Osteocyte (in vitro differentiated cells): ENCODE measurements at places on chromosomes 11 and 22.

DNA sequence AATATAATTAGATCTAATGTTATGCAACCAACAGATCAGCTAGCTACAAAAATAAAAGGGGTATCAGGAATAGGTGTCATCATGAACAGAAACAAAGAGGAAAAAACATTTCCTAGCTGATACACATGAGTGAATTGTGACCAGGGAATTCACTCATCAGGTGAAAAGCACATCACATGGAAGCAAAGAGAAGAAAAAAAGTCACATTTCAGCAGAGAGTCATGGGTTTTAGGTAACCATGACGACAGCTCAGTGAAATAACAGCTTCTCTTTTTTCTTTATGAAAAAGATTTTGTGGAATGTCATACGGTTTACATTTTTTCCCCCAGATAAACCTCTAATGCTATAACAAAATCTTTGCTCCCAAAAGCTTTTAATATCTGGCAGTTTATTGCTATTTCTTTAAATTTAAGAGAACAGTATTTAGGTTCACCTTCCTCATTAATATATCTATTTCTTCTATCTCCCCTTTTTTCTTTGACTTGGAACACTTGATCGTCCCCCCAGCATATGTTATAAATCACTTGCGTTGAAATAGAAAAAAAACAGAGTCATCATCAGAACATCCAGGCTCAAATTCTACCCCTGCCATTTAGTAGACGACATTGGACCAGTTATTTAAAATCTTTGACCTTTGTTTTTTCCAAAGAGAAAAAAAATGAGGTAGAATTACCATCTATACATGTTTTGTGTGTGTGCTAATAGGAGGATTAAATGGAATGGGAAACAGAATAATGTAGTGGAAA, 5.3 kb downstream of the TYR start:
- no peak for DNase-seq

DNA sequence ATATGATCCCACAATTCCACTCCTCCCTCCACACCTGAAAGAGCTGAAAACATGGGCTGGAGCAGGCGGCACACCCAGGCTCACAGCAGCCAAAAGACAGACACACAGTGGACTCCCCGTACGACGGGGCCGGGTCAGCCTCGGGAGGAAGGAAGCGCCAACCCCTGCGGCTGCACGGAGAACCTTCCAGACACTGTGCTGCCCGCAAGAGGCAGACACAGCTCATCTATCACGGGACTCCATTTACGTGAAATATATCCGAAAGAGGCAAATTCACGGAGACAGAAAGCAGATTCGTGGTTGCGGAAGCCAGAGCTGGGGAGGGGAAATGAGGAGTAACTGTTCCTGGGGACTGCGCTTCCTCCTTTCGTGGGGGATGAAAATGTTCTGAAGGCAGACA, 165.0 kb downstream of the BRD1 start:
- DNase-seq = no peak

DNA sequence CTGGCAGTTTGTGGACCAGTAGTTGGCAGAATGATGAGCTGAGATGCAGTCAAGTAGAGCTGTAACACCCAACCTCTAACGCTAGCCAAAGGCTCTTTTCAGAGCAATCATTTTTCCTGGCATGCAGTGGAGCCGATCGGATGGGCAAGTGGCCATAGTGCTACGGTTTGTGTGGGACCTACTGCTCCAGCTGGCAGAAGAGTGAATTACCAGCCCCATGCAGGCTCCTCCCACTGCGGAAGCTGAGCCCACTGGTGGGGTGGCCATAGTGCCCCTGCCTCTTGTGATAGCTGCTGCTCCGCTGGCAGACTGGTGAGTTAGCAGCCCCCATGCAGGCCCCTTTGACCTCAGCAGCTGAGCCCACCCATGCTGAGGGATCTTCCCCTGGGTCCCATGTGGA, 27.0 kb upstream of the SC5D start:
- DNase-seq = no peak

GRCh38 chr11:96664110-96664509, 274.3 kb downstream of the JRKL start:
- no peak for DNase-seq

DNA sequence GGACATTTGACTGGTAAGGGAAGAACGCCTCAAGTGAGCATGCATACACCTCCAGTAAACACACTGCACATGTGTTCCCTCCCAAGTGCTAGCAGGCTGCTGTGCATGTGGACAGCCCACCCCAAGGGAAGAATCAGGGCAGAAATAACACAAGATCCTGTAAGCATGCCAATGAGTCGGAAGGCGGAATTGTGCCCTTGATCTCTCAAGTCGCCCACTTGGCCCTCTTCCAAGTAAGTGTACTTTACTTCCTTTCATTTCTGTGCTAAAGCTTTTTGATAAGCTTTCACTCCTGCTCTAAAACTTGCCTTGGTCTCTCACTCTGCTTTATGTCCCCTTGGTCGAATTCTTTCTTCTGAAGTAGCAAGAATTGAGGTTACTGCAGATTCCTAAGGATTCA, 139.6 kb downstream of the TRPC6 start:
- DNase-seq = no peak

- no peak for DNase-seq
Observed at GRCh38 chr22:49190816-49191505, 636.7 kb downstream of the BRD1 start.

- DNase-seq = peak; percentile 65
Observed at GRCh38 chr11:7657306-7658025, 15.8 kb downstream of the CYB5R2 start.

GRCh38 chr22:39144101-39144767, 8.2 kb downstream of the CBX7 start:
- peak; percentile 81 for DNase-seq

- DNase-seq = no peak
Observed at GRCh38 chr11:69500285-69501120, 19.0 kb downstream of the LINC01488 start.

DNA sequence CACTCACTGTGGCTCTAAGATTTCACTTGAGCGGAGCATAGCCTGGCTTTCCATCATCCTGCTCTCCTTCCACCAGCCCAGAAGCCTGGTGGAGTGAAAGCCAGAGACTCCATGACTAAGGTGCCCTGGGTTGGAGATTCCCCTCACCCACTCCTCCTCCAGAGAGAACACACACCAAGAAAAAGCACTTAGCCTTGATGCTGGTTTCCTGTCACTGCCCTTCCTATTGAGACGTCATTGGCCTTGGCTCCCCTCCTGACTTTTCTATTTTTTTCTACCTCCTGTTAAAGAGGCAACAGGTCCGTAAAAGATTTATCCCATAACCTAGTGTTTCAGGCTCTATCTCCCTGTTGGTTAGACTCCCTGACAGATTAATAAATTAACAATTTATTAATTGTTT, 38.5 kb upstream of the APLNR start:
- DNase-seq = no peak

DNA sequence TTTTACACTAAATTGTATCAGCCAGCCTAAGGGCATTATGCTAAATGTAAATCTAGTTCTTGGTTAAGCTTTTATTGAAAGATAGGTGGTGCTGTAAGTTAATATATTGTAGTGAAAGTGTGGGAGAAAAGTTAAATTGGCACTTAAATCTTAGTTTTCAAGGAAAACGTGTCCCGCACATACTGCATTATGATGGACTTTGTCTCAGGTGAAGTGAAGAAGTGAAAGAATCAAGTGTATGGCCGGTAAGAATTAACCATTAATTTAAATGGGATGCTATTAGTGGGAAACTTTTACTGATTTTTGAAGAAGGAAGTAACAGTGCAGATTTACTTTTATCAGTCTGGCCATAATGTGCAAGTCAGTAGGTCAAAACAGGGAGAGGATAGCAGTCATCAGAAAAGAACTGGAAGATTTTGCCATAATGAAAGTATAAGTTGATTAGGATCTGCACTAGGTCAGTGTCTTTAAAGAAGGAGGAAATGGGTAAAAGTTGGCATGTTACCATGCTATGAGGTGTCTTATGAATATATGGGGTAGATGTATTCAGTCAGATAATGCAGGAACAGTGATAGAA, 81.6 kb downstream of the PDHX start:
- DNase-seq = no peak

DNA sequence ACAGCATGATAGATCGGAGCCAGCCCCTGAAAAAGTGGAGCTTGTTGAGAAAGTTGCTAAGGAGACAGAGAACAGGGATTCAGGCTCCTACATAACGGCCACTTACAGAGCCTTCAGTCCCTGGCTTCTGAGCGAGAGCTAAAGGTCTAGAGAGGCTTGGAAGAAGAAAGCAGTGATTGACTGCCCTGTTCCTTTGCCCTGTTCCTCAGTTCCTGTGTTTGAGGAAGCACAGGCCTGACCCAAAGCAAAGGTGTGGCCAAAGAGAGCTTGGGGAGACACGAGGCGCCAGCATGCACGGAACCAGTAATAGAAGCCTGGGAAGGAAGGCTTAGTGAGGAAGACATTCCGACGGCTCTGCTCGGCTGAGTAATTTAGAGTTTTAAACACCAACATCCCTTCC, 74.1 kb upstream of the CSNK2A3 start:
- no peak for DNase-seq

DNA sequence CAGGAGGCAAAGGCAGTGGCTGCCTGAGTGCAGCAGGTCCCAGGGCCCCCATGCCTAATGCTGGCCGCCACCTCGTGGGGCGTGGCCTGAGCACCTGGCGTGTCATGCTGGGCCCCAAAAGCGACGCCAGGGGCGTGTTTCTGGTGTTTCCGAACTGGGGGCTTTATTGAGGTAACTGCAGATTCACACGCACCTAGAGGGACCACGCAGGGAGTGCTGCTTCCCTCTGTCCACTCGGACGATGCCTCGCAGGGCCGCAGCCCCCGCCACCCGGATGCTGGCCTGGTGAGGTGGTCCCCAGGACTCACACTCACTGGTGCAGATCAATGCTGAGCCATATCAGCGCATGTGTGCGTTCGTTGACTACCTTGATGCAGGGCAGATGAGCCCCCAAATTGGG, 736.2 kb downstream of the BRD1 start:
- DNase-seq = no peak

DNA sequence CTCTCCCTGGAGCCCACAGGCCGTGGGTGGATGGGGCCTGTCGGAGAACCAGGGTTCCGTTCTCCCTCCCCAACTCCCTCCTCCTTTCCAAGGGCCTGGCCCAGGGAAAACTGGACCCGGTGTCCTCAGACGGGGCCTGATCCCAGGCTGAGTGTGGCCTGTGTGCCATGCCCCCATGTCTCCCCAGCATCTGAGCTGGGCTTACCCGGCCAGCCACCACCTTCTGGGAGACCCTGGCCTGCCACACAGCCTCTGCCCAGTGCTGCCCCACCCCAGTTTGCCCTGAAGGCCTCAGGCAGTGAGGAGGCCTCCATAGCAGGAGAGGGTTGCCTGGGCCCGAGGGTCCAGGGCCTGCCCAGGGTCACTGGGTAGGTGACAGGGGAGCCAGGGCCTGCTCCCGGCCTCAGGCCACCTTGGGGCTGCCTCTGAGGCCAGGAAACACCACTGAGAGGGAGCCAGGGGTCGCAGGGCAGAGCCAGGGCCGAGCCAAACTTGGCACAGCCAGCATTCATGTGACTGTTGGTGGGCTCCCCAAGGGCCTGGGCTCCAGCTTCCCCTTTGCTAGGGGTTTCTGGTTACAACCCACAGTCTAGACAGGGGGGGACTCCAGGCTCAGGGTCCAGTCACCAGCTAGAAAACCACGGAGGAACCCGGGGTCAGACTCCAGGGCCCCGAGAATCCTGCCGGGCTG, 590 bp upstream of the IFITM10 start:
- peak; percentile 84 for DNase-seq

- DNase-seq = no peak
Observed at GRCh38 chr11:110295086-110295485, 1.3 kb downstream of the RDX start.

DNA sequence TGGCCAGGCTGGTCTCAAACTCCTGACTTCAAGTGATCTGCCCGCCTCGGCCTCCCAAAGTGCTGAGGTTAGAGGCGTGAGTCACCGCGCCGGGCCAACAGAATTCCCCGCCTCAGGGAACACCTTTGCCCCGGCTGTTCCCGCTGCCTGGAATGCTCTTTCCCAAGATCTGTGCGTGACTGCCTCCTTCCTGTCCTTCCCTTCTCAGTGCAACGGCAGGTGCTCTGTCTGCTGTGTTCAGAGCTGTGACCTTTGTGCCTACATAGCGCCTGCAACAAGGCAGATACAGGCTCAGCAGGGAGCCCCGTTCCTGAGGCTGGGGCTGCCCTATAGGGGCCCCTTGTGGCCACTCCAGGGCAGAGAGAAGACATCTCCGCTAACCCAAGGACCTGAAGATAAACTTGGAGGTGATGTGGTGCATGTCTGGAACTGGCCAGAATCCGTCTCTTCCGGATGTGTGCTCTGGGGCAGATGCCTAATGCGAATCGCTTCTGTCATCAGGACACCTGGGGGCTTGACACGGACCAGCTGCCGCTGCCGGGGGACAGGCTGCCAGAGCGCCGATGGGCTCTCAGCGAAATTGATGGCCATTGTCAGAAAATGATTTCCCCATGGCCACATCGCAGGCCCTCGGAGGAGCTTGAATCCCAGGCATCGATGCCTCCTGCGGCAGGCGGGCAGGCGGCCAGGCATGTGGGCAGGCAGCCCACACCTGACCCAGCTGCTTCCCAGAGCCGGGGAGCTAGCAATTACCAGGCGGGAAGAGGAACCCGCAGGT, 43.5 kb upstream of the TCF20 start:
- DNase-seq = no peak

- DNase-seq = no peak
Observed at GRCh38 chr11:100727410-100727809, 40.3 kb downstream of the ARHGAP42 start.

DNA sequence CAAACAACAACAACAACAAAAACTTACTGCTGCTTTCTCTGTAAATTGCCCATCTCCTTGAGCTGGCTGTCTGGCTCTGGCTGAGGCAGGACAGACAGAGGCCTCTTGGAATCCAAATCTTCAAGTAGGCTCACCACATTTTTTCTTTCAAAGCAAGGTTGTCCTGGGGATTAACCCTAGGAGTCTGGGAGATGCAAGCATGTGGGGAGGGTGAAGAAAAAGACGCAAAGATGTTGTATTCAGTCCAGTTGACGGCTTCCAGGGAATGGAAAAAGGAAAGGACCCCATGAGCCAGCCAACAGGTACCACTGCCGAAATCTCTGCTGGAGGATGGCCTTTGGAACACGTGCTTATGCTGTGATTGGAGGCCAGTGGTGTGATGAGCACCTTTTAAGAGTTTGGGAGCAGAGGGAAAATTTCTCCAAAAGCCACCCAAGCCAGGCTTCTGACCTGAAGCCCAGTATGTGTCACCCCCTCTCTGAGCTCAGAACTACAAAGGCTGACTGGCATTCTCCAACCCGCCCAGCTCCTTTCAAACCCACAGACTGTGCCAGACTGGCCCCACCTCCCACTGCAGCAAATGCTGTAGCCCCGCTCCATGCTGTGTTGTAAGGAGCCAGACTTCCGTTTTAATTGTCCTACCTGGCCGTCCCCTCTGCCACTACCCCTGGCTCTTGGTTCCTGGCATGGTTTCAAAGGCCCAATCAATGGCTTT, 10.8 kb downstream of the BLID start:
- DNase-seq = no peak

- no peak for DNase-seq
Observed at GRCh38 chr11:78417175-78417887, at the start of gene GAB2. GAB2 (minus strand) TSS chr11:78417820; CDS start chr11:78417720, 100 bp downstream.

DNA sequence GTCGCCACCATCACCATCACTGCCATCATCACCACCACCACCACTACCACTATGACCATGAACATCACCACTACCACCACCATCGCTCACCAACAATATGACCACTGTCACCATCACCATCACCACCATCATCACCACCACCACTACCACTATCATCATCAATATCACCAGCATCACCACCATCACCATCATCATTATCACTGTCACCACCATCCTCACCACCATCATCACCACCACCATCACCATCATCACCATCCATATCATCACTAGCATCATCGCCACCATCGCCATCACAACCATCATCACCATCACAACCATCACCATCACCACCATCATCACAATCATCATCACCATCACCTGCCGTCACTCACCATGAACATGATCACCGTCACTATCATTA, 184.6 kb downstream of the SHANK2 start:
- DNase-seq = no peak
